ENCODE measurements at places on chromosomes 3 and 15. TPM values are rescaled to one million over a fixed set of nuclear protein-coding genes. Genes with fewer than 3 reads are reported as not detected.

FOXB1 gene
- total RNA-seq: not detected

ANKUB1 gene
- total RNA-seq: not detected

LRRC34 gene
- total RNA-seq: 0.19 TPM

CD96 gene
- total RNA-seq: not detected

RHCG gene
- not detected for total RNA-seq

GOLGA6L24 gene
- total RNA-seq: not detected

FAM174B gene
- 51.1 TPM for total RNA-seq

BCHE gene
- 29.1 TPM for total RNA-seq

FSIP1 gene
- total RNA-seq: 0.73 TPM

ALAS1 gene
- 69.8 TPM for total RNA-seq

MST1 gene
- total RNA-seq: 6.7 TPM

AGTR1 gene
- 0.12 TPM for total RNA-seq

IL17RB gene
- total RNA-seq: not detected

ZBTB47 gene
- 19.1 TPM for total RNA-seq

ITIH3 gene
- total RNA-seq: not detected

RTP1 gene
- total RNA-seq: not detected

CCNB2 gene
- 22.3 TPM for total RNA-seq

PPP1R2 gene
- 24.7 TPM for total RNA-seq

CADPS gene
- not detected for total RNA-seq

TMC3 gene
- not detected for total RNA-seq

STRA6 gene
- 0.48 TPM for total RNA-seq
